ENCODE measurements at places on chromosomes 5 and 9.

- no peak for DNase-seq
These were observed 25.9 kb upstream of the ANKRD55 start for GRCh38 chr5:56259002-56259511.

GRCh38 chr5:143073766-143074165, 303.6 kb downstream of the ARHGAP26 start:
- DNase-seq = no peak

- no peak for DNase-seq
These were observed 19.6 kb upstream of the ZNF462 start for GRCh38 chr9:106843371-106843770.

GRCh38 chr5:143229426-143229895, 174.0 kb downstream of the NR3C1 start:
- DNase-seq = no peak

DNA sequence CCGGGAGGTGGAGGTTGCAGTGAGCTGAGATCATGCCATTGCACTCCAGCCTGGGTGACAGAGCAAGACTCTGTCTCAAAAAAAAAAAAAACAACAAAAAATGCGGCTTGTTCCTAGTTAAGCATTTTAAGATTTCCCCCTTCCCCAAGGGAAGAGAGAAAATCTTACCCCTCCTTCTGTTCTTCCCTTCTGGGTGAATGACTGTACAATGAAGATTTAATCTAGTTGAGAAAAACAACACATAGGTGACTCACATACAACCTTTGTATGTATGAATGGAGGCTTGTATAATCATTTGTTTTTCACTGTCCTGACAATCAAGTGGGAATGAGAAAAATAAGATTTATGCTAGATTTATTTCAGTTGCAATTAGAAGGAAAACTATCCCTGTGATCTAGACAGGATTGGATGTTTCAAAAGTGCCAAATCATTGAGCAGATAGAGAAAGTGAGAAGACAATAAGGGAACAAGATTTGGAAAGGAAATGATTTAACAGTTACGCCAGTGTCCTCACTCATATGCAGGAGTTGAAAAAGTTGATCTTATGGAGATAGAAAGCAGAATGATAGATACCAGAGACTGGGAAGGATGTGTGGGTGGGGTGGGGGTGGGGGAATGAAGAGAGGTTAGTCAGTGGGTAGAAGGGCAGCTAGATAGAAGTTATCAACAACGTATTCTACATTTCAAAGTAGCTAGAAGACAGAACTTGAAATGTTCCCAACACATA, 16.7 kb downstream of the GDA start:
- no peak for DNase-seq

DNA sequence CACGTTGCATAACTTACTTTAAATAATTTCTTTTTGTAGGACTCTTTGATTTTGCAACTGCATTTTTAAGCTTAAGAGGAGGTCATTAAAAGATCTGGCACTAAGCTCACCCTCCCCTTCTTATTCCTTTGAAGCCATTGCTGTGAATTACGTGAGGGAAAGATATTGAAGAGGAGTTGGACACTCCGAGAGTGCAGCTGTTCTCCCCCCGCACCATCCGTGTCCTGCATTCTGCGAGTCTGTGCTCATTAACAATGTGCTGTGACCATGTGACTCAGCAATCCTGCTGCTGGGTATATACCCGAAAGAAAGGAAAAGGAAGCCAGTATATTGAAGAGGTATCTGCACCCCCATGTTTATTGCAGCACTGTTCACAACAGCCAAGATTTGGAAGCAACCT, 40.0 kb downstream of the NXNL2 start:
- DNase-seq = no peak

All from stimulated activated CD8-positive, alpha-beta memory T cell treated with anti-CD3 and anti-CD28 coated beads, Interleukin-7, amount 100 ng/mL, for 1 hour (primary cell).